ENCODE measurements at places on chromosomes 4 and X.

GRCh38 chr4:81526706-81527105 is 55.0 kb upstream of the RASGEF1B start:
- DNase-seq = no peak

DNA sequence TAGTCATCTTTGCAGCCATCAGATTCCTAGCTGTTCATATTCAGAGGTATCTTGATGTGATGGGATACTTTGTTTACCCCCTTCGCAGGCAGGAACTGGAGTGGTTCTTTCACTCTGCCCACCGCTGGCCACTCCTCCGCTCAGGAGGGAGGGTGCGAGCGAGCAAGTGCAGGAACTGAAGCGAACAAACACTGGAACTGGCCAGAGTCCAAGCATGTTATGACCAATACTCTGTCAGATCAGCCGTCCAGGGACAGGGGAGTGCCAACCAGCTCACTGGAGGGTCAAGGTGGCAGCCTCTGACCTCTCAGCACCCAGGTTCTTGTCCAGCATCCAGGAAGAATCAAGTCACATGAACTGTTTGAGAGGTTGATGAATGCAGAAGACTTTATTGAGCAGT is 18.0 kb upstream of the MANBA start:
- DNase-seq = no peak

- no peak for DNase-seq
Observed at GRCh38 chrX:155070663-155070974, 317 bp downstream of the CMC4 start.

DNA sequence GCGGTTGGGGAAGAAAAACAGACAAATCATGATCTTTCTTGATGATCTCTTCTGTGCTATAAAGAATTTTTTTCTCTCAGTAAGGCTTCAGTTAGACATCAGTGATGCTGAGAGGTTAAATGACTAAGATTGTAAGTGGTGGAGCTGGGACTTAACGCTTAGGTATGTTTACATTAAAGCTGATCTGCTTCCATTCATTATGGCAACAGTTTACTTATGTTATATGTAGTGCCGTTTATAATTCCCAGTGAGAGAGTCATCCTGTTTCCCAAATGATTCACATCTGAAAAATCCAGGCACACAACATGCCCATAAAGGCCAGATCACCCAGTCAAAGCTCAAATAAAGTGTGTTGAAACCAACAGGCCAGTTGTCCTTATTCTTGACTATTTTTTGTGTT is 50.1 kb downstream of the CENPVL3 start:
- DNase-seq = no peak

DNA sequence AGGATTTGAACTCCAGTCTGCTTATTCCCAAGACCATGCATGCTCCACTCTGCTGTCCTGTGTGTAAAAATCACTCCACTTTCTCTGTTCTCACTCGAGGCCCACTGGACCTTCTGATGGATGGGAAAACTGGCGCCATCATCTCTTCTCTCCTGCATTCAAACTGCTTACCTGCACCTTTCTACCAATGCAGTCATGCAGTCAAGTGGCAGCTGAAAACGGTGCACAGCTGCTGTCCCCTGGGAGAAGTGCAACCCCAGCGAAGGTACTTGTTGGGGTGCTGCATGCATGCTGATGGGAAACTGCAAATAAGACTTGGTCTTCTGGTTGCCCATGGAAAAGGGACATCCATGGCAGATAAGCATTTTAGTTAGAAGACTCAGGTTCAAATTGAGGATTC is 147.1 kb downstream of the EVC2 start:
- peak; percentile 15 for DNase-seq

DNA sequence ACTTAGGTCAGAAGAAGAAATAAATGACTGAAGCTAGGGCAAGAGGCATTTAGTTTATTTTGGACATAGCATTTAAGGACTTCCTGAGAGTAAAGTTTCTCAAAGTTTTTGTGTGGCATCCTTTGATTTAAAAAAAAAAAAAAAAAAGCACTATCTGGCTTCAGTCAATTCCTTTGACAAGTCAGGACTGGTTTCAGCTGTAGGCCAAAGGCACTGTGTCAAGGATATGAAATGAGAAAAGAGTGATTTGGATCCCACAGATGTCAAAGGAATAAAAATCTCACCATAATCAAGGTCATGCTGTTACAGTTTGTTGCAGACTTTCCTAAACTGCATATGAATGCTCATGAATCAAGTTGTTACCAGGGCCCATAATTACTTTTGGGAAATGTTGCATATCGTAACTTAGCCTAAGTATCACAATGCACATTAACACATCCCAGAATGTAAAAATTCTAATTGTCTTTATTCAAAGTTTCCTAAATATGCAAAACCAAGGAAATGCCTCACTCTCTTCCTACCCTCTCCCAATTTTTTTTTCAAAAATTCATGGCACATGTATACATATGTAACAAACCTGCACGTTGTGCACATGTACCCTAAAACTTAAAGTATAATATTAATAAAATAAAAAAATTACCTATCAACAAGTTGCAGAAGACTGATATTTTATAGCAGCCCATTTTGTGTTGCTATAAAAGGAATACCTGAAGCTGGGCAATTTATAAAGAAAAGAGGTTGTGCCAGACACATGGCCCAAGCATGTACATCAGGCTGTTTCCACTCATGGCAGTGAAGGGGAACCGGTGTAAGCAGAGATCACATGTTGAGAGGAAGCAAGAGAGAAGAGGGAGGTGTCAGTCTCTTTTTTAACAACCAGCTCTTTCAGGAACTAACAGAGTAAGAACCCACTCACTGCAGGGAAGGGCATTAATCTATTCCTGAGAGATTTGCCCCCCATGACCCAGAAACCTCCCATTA is 33.7 kb upstream of the ADAMTS3 start:
- DNase-seq = no peak

GRCh38 chrX:123277347-123277746 is 93.3 kb downstream of the GRIA3 start:
- no peak for DNase-seq

GRCh38 chr4:8032381-8032780 is 92.7 kb upstream of the AFAP1 start:
- no peak for DNase-seq

DNA sequence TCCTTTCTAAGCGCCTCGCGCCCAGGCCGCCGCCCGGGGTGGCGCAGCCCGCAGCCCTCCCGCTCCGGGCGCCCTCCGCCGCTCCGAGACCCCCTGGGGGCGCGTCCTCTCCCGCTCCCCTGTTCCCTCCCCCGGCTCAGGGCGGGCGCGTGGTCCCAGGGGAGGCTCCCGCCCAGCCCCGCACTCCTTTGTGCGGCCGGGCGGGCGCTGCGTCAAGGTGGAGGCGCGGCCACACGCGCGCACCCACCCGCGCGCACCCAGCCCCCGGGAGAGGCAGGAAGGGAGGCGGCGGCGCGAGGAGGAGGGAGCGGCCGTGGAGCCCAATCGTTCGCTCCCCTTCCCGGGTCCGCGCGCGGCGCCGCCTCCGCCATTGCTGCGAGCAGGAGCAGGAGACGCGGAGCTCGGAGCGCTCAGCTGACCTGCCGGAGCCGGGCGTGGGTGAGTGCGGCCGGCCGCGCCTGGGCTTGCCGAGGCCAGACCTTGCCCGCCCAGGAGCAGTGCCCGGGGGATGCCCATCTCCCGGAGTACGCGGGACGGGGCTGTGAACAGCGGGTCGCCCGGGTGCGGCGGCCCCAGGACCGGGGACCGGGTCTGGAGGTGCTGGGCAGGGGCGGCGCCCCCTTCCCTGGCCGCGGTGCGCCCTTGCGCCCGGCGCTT is at the start of gene NSG1:
TSS of gene NSG1 (plus strand) at position 367 of the 657 bp plus-strand sequence. CDS start 528 bp downstream, outside the sequence.
- DNase-seq = peak; percentile 73

DNA sequence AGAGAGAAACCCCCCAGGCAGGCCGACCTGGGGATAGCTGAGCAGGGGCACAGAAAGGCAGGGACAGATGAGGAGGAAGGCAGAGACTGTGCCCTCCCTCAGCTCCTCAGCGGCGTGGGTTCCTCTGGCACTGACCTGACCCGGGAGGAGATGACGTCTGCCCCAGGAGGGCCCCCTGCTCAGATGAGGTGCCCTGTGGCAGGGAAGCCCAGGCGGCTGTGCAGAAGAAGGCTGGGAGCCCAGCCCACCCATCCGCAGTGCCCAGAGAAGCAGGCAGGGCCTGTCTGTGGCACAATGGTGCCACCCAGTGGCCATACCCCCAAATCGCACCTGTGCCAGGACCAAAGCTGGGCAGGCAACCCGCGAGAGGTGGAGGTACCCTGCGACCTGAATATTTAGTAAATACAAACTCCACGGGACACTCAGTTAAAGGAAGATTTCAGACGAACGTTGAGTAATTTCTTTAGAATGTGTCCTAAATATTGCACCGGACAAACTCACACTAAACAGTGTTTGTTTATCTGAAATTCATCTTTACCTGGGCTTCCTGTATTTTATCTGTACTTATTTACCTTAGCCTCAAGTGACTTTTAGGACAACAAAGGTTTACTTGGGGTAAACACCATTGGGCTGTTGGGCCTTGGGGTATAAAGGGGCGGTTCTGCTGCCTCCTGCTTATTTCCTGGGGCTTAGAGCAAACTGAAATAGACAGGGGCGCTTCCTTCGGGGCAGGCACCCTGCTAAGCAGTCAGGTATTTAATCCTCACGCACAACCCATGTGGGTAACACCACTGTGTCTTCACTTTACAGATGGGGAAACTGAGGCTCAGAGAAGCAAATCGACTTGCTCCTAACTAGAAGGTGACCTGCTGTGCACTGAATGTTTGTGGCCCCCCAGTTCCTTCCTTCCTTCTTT is 46.5 kb upstream of the HMX1 start:
- peak; percentile 89 for DNase-seq

- no peak for DNase-seq
Observed at GRCh38 chrX:30570505-30570904, 7.1 kb downstream of the TASL start.

DNA sequence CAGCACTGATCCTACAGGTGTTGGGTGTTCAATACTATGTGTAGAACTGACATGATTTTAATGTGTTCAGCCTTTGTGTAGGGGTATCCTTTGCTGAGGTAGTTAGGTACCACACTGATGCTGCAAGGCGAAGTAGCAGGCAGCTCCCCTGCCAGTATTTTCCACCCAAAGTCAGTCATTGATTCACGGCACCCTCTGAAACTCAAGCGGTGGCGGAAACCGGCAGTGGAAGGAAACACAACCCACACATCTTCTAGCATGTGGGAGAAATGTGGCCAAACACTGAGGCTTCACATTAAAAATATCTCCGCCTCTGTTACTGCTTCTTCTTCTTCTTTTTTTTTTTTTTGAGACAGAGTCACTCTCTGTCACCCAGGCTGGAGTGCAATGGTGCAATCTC is 126.3 kb downstream of the AASDH start:
- DNase-seq = no peak

- no peak for DNase-seq
Observed at GRCh38 chrX:40573763-40574162, 7.0 kb upstream of the ATP6AP2 start.

- no peak for DNase-seq
Observed at GRCh38 chr4:98493296-98493695, 165.1 kb downstream of the TSPAN5 start.

- DNase-seq = no peak
Observed at GRCh38 chrX:33156152-33156726, 55.1 kb downstream of the DMD start.

Data from ecto neural progenitor cell (in vitro differentiated cells).